ENCODE measurements at places on chromosomes 2 and 18.
A peak's percentile ranks its signal among the peaks of the same experiment; 100 is the strongest.

DNA sequence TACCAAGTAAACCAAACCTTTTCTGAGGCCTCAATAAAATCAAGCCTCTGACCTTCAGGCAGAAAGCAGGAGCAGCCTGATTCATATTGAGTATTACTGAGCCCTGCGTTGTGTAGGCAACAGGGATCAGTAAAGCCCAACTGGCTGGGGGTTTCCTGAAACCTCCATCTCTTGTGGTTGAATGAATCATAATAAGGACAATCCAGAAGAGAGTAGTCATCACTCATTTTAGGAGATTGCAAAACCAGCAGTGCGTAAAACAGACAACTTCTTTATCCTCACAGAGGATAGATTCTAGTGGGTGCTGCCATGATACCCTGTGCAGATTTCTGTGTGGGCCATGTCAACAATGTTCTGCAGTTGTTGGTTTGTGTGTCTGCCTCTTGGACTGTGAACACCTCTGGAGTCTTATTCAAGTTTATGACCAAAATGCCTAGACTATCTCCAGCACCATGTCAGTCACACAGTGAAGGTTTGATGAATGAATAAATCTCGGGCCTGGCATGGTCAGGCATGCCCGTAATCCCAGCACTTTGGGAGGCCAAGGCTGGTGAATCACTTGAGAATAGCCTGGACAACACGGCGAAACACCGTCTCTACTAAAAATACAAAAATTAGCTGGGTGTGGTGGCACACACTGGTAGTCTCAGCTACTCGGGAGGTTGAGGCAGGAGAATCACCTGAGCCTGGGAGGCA lies 51.8 kb upstream of the RAB27B start:
- DNase-seq: no peak

GRCh38 chr2:204046145-204046544 lies 109.6 kb downstream of the ICOS start:
- DNase-seq: no peak

GRCh38 chr2:12183032-12183645 lies 436.7 kb downstream of the LPIN1 start:
- DNase-seq: no peak

DNA sequence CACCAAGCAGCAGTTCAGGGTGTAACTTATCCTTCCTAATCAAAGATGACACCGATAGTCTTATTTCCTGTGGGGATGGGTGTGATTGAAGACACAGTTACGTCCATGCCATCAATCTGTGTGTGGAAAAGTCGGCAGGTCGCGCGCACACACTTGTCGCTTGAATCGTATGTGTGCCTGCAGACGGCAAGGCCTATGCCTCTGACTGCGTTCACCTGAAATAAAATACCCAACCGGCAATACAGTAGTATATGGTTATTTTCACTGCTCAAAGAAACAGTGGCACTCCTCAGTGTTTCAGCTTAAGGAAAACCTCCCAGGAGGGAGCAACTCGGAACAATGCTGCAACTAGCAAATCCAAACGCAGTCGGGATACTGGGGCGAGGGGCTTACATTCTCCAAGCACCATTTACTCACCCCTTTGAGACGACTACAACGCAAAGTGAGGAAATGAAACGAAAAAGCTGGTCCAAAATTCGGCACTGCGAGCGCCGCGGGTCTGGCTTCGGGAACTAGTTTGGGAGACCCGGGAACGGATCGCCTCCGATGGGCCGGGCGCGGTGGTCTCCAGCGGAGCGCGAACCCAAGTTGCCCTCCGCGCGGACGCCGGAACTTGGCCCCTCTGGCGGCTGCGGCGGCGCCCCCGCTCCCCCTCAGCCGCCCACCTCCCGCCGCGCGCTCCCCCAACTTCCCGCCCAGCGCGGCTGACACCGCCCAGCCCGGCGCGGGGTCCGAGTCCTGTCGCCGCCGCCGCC lies 675 bp downstream of the PRKD3 start:
- peak; percentile 11 for DNase-seq

Data from stimulated activated CD8-positive, alpha-beta memory T cell treated with anti-CD3 and anti-CD28 coated beads, Interleukin-15, amount 100 ng/mL, for 4 hours (primary cell).